ENCODE measurements at places on chromosomes 7 and 10.
A peak's percentile ranks its signal among the peaks of the same experiment; 100 is the strongest.

DNA sequence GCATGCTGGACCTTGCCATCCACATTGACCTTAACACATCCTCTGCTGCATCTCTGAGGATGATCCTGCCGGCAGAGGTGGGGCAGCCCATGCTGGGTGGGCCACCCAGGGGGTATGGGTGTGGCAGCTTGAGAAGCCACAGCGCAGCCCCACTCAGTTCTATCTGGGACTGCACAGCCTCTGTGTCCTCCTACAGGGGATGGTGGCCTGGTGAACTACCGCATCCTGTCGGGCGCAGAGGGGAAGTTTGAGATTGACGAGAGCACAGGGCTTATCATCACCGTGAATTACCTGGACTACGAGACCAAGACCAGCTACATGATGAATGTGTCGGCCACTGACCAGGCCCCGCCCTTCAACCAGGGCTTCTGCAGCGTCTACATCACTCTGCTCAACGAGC, 12.2 kb upstream of the C10orf105 start:
- DNase-seq, result no peak

- DNase-seq, result no peak
These were observed 2.1 kb downstream of the GLCCI1 start for GRCh38 chr7:7970531-7971307.

GRCh38 chr7:26554952-26555351, 263.3 kb downstream of the SNX10 start:
- no peak for DNase-seq

GRCh38 chr7:75762350-75762917, 9.6 kb downstream of the CCL26 start:
- peak; percentile 23 for DNase-seq

DNA sequence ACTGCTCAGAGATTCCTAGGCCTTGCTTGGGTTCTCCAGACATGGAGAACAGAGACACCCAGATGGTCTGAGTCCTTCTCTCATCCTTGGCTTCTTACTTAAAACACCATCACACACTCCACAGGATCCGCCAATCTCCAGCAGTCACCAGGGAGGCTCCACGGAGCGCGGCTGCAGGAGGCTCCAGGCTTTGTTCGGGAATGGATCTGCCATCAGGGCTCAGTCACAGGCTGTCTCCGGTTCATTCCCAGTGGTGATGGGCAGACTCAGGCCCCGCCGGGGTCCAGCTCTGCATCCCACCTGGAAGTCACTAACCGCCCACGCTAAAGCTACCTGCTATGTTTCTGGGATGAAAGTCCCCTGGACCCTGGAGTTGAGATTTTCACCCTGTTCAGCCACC, 312.9 kb downstream of the TCERG1L start:
- DNase-seq, result no peak

GRCh38 chr10:4051011-4051640, 266.1 kb upstream of the KLF6 start:
- DNase-seq, result no peak

Measured in NCI-H1417 treated with DMSO at 0.1 percent for 48 hours (cell line).